ENCODE measurements at places on chromosomes 7 and 10. TPM values are rescaled to one million over a fixed set of nuclear protein-coding genes. Genes with fewer than 3 reads are reported as not detected.

The NMT2 gene
- total RNA-seq, result 81.8 TPM

The ADCY1 gene
- total RNA-seq, result 0.54 TPM

The HYAL4 gene
- total RNA-seq, result under 0.01 TPM

The TAC1 gene
- not detected for total RNA-seq

The PKD2L1 gene
- total RNA-seq, result not detected

The PDLIM1 gene
- 43.1 TPM for total RNA-seq

The IPMK gene
- 6.2 TPM for total RNA-seq

The DRGX gene
- total RNA-seq, result not detected

The SERPINE1 gene
- 3,900 TPM for total RNA-seq

The PRPS1L1 gene
- total RNA-seq, result not detected

The SNX10 gene
- 0.19 TPM for total RNA-seq

The FBXO24 gene
- total RNA-seq, result 0.09 TPM

The MYH16 gene
- total RNA-seq, result 0.38 TPM

The GNAI1 gene
- total RNA-seq, result 21.4 TPM

The FXYD4 gene
- not detected for total RNA-seq

The EFCAB10 gene
- under 0.01 TPM for total RNA-seq

The DMBT1 gene
- total RNA-seq, result not detected

The PAPOLB gene
- under 0.01 TPM for total RNA-seq

The ATP5MK gene
- 198 TPM for total RNA-seq

The SAMD8 gene
- 19.3 TPM for total RNA-seq

The SGCE gene
- 47.1 TPM for total RNA-seq

The ADCYAP1R1 gene
- under 0.01 TPM for total RNA-seq

The SPDYE9 gene
- not detected for total RNA-seq

The EPO gene
- not detected for total RNA-seq

The ZNF138 gene
- total RNA-seq, result 3.9 TPM

The GPR37 gene
- 4.7 TPM for total RNA-seq

The ACTR3C gene
- not detected for total RNA-seq

The MLXIPL gene
- total RNA-seq, result not detected

The LDB3 gene
- not detected for total RNA-seq

The KLF14 gene
- total RNA-seq, result not detected

The BLOC1S2 gene
- 53.5 TPM for total RNA-seq

The PHKG1 gene
- 0.36 TPM for total RNA-seq

The RELN gene
- total RNA-seq, result 1.9 TPM

The TSPAN15 gene
- total RNA-seq, result 48.3 TPM

The CALML3 gene
- total RNA-seq, result not detected

The NPY4R2 gene
- total RNA-seq, result not detected

The EN2 gene
- total RNA-seq, result 0.09 TPM

All from endothelial cell of coronary artery (primary cell).